ENCODE measurements at places on chromosomes 12 and 14.
A peak's percentile ranks its signal among the peaks of the same experiment; 100 is the strongest.

- DNase-seq = no peak
These were observed 1.2 kb downstream of the TESC start for GRCh38 chr12:117098024-117098360.

GRCh38 chr14:21518725-21519124 is 7.4 kb downstream of the SALL2 start:
- no peak for DNase-seq

- no peak for DNase-seq
These were observed 120.3 kb upstream of the VASH1 start for GRCh38 chr14:76640923-76641395.

GRCh38 chr12:124487066-124487833 is 80.2 kb downstream of the NCOR2 start:
- DNase-seq = no peak

DNA sequence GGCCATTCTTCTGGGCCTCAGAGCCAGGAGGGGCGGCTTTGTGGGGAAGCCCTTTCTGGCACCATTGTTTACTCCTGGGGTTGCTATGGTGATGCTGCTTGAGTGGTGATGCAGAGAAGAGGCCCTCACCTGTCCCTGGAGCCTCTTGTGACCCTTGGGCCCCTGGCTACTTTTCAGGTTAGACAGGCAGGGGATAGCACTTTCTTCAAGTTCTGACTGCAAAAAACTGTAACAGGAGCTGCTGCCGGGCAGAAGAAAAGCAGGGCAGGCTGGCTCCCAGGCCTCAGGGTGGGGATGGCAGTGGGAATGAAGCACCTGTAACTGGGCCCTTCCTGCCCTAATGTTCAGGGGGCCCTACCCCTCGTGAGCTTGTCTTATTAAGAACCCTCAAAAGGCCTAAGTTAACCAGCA is at the start of gene TEX52:
Gene TEX52, minus strand, starts transcription at position 19 of the 411 bp plus-strand sequence. Its CDS starts 13 bp downstream, at position 6.
- peak; percentile 30 for DNase-seq

- DNase-seq = no peak
These were observed 1397.3 kb upstream of the TMEM132C start for GRCh38 chr12:126869644-126870043.

GRCh38 chr12:44708218-44708617 is 167.9 kb downstream of the NELL2 start:
- no peak for DNase-seq

GRCh38 chr14:36518586-36519430 is 1.2 kb downstream of the NKX2-1 start:
- peak; percentile 57 for DNase-seq

- DNase-seq = no peak
These were observed 10.7 kb downstream of the ERP29 start for GRCh38 chr12:112023759-112024396.

- DNase-seq = no peak
These were observed 65.2 kb upstream of the DIO3 start for GRCh38 chr14:101495827-101496775.

DNA sequence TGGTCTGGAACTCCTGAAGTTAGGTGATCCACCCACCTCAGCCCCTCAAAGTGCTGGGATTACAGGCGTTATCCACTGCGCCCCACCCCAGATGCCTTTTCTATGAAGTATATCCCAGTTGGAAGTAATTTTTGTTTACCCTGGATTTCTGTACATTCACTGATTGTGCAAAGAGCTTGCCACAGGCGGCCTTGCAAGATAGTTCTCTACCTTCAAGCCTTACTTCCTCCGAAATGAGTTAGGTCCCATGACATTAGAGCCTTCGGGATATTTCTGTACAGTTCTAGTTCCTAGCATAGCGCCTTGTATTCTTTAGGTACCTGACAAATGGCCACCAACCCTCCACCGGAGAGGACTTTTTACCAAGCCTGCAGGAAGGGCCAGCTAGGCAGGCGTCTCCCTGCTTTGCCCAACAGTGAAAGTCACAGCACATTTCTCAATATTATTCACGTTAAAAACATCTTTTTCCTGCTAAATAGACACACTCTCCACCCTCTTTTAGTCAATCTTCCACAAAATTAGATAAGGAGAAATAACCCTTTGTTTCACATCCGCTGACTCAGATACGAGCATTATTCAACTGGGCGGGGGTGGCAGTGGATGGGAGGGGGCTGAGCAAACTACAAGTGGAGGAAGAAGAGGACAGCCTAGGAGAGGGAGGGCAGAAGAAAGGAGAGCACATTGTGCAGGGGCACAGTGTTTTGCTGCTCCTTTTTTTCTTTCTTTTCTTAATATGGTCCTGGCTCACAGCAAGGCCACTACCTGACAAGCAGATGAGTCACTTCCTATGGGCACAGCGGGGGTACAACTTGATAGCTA is 40.0 kb upstream of the CAPRIN2 start:
- no peak for DNase-seq

DNA sequence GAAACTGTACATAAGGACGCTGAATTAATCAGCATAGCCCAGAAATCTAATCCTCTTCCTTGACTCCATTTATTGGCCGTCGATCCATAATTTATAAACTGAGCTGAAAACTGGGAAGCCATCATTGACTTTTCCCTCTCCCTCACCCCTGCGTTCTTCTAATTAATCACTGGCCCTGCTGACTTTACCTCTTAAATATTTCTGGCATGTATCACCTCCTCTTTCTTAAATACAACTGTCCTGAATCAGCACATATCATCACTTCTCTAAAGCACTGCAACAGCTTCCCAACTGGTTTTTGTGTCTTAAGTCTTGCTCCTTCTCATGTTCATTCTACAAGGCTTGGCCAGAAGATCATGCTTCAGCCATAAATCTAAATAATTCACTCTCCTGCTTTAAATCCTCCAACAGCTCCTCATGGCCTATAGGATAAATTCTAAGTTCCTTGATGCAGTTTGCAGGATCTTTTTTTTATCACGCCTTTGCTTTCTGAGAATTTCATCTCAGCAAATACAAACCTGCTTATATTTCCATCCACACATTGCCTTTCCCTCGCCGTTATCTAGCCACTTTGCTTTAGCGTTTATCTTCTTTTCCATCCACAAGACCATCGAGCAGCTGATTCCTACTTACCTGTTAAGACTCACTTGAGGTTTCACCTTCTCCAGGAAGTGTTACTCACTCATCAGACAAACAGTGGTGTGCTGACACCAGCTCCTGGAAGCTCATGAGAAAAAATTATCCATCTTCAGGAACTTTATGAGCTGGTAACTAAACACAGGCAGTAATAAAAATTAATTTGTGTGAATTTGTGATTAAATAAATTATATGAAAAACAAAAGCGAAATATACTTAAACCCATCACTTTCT is 295.6 kb upstream of the FLRT2 start:
- no peak for DNase-seq

- no peak for DNase-seq
These were observed 30.4 kb downstream of the ATP2B1 start for GRCh38 chr12:89678225-89678624.

- DNase-seq = no peak
These were observed 128.7 kb upstream of the GARIN2 start for GRCh38 chr14:67060546-67060945.

DNA sequence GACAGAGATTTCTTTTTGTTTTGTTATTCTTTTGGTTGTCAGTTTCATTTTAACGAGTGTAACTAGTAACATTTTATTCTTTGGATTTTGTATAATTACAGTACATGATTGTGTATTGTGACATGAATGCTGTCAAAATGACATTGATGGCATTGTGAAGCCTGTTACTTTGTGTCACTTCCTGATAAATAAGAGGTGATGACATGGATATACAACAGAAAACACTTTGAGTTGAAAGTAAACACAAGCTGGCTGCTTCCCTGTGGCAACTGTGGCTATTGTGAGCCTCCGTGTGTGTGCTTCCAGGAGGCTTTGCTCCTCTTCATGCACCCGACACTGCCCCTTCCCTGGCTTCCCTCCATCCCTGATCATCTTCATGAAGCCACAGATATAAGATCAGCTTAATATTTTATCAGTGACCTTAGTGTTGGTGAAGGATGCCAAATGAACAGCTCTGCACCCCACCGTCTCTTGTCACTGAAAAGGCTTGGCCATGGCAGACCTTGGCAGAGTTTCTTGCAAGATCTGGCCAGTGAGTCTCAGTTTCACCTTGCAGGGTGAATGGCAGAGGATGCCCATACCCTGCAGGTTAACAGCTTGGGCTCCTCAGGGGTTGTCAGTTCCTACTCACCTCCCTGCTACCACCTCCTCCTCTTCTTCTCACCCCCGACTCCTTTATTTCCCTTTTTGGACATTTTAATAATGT is 191.9 kb downstream of the EPS8 start:
- DNase-seq = no peak

DNA sequence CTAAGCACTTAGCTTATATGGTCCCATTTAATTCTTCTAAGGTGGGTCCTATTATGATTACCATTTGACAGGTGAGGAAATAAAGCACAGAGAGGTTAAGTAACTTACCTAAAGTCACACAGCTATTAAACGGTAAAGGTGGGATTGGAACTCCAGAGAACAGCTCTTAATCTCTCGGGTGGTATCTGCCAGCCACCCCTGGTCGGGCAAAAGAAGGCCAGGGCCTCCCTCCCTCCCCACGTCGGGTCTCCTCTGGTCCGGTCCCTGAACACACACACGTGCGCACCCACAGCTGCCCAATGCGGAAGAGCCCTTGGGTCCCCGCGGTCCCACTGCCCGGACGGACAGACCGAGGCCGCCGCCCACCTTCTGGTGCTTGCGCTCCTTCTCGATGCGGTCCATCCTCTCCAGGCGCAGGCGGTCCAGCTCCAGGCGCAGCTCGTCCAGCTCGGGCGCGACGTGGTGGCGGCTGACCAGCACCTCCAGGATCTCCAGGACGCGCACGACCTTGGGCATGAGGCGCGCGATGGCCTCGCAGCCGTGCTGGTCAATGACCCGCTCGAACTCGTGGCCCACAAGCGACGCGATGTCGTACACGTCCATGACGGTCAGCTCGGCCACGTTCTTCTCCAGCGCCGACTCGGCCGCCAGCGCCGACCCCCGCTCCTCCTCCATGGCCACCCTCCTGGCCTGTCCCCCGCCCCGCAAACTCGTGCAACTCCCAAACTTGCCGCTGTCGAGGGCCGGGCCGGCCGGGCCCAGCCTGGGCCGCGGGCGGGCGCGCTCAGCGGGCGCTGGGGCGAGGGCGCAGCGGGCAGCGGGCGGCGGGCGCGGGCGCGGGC is 490 bp downstream of the RILPL1 start:
- no peak for DNase-seq

- DNase-seq = no peak
These were observed 56.5 kb upstream of the CFL2 start for GRCh38 chr14:34770901-34771300.

DNA sequence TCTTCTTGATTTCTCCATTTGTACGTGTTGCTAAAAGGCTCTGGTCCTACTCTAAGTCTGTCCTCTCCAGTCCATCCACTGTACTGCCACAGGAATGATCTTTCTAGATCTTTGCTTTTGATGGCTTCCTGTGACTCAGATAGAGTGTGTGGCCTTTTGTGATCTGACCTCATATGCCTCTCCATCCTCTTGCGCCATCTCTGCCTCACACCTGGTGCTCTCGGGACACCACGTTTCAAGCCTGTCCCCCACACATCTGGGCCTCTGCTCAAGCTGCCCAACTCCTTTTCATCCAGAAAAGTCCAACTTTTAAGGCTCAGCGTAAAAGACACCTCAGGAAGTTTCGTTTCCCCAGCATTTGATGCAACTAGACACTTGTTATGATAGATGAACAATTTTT is 39.0 kb downstream of the DCAF4 start:
- no peak for DNase-seq

GRCh38 chr12:6752167-6752920 is 597 bp downstream of the MLF2 start:
- peak; percentile 69 for DNase-seq

DNA sequence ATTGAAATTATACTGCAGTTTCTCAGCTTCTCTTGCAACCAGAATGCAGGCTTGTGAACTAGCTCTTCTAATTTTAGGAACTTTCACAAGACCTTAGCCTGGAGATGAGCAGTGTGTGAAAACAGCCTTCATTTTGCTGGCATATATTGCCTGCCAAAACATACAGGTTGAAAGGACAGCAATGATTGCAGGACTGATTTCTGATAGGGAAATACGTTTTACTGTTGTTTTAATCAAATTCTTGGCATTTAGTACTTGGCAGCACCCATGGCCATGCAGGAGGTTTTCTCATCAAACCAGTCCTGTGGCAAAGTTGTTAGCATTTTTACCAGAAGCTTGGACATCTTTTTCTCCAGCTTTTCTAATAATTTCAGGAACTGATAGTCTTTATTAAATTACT is 91.9 kb upstream of the MUCL1 start:
- no peak for DNase-seq

DNA sequence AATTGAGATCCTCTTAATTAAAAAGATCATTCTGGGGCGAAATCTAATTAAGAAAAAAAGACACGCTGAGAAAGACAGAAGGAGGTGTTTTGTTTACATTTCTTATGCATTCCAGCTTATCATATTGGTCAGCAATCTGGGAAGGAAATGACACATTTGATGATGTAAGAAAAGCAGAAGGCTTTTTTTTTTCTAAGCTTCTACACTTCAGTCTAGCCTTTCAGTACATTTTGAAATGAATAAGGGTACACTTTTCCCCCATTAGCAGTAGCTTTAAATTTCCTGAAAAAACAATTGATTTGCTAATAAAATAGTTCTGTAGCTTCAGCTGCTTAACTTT is 5.9 kb upstream of the GSC start:
- no peak for DNase-seq

- DNase-seq = no peak
These were observed 121.6 kb downstream of the FIGNL2 start for GRCh38 chr12:51726931-51727330.

Data from D341Med (cell line).